ENCODE measurements at places on chromosomes 12 and 14. TPM values are rescaled to one million over a fixed set of nuclear protein-coding genes. Genes with fewer than 3 reads are reported as not detected.

- DNase-seq = no peak
Observed at GRCh38 chr14:99674776-99675381, 9.2 kb upstream of the CYP46A1 start.

DNA sequence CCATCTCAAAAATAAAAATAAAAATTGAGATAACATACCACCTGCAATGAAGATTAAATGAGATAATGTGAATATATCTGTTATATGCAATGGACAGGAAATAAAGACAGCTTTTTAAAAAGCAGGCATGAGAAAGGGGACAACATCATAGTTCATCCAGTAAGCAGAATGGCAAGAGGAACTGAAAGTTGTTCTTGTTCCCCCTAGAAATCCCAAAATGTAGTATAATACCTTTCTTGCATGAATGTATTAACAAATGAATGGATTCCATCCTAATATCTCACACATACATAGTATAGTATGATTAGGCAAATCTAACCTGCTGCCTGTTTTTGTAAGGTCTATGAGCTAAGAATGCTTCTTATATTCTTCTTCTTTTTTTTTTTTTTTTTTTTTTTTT lies 31.4 kb downstream of the FGD6 start:
- no peak for DNase-seq

Gene TBK1
- 22.8 TPM for total RNA-seq

DNA sequence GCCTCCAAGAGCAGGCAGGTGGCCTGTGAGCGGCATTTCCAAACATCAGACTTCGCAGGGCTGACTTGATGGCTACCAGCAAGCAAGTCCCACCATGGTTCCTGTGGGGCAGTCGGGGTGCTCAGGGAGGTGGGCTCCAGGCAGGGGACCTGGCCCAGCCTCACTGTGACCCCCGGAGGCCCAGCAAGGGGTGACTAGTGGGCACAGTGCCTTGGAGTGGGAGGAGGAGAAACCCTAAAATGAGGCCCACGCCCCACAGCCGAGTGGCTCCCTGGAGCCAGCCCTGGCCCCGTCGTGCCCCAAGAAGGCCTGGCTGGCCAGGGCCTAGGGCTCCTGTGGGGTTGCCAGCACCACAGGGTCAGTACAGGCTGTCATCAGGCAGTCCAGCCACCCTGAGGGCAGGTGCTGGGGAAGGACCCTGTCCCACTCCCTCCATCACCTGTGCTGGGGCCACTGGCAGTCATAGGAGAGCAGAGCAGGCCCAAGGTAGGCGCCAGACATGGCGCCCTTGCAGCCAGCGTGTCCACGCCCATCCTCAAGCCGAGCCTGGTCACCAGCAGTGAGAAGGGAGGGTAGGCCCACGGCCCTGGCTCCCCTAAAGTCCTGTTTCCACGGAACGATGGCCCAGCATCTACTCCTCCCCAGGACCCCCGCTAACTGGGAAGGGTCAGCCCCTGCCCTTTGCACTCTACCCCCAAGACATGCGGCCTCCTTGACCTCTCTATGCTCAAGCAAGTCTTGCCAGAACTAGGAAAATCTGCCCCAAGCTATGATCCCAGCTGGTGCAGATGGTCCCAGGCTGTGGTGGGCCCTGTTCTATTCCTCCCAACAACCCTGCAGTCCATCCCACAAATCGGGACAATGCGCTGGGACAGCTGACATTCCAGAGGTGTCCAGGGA lies 144.2 kb upstream of the C14orf180 start:
- DNase-seq = peak; percentile 81

Gene TEX52
- not detected for total RNA-seq

DNA sequence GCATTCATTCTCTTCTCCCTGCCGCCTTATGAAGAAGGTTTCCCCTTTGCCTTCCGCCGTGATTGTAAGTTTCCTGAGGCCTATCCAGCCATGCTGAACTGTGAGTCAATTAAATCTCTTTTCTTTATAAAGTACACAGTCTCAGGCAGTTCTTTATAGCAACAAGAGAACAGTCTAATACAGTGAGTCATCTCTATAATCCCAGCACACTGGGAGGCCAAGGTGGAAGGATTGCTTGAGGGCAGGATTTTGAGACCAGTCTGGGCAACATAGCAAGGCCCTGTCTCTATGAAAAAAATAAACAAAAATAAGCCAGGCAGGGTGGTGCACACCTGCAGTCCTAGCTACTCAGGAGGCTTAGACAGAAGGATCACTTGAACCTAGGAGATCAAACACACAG lies 259.9 kb downstream of the CEP128 start:
- no peak for DNase-seq

DNA sequence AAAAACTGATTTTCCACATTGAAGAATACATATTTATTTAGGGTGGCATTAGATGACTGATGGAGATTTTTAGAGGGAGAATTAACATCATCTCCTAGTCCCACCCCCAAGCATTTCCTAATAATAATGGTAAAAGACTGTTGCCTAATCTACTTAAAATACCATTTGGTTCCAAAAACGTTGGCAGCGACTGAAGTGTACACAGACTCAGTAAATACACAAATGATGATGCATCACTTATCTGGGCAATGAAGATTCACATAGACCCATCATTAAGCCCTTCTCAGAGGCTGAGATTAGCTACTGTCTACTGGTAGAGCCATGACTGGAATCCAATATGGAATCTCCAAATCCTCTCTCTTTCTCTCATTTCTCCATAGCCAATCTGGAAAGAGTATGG lies 18.2 kb downstream of the RTN1 start:
- no peak for DNase-seq

DNA sequence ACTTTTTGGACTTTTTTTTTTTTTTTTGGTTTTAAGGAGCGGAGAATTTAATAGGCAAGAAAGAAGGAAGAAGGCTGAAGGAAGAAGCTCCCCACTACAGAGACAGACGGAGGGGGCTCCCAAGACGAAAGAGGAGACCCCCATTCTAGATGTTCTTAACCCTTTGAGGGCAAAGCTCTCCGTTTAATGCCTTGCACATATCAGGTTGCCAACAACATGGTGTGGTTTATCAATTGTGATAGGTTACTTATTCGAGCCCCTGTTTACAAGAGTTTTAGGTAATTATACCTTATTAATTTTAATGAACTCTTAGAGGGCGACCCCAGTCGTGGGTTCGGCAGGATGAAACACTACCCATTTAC lies 1.2 kb upstream of the FBXO33 start:
- no peak for DNase-seq

Gene TMEM179
- 4.2 TPM for total RNA-seq

Gene E2F7
- total RNA-seq = not detected

DNA sequence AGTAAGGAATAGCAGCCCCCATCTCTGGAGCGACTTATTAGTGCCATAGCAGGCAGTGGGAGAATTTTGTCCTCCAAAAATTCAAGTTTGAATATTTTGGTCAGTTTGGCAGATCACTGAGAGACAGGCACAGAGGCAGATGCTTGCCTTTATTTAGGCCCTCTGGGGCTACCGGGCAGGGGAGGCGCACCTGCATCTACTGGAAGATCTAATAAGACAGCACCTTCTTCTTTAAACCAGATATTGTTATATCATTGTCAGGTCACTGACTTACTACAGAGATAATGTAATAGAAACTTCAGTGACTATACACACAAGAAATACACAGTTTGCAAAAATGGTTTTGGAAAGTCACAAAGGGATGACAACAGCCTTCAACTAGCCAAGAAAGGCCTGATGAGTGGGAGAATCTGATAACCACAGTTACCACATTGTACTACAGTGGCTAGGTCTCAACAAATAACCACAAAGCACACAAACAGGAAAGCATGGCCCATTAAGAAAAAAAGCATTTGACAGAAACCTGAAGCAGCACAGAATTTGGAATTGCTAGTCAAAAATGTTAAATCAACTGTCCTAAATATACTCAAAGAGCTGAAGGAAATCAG lies 56.8 kb downstream of the CDK17 start:
- no peak for DNase-seq

Gene FGD4
- total RNA-seq = 24.1 TPM

Gene OVCH1
- total RNA-seq = not detected

Gene HAL
- not detected for total RNA-seq

Gene PNN
- 22.0 TPM for total RNA-seq

DNA sequence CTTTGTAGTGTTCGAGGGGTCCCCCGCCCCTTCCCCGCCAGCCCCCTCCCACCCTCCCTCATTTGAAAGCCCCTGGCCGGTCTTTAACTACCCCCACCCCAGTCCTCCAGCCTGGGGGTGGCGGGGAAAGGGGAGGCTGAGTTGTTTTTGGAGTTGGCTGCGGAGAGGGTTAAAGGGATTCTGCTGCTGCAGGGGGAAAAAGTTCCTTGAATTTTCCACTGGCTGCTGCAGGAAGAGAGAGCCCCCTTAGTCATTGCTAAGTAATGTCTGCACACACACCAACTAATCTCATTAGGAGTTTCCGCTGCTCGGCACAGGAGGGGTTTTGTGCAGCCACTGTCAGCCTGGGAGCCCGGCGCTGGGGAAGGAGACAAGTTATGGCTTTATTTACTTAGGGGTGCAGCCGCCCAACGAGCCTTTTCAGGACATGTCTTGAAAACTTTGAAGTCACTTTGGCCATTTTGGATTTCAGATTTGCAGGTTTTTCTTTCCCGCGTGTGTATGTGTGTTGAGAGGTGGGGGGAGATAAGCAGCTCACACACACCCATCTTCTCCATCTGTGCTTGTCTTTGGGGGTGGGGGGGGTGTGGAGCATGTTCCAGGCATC lies 1.8 kb downstream of the ELK3 start:
- DNase-seq = no peak

Gene PPP4R4
- 0.83 TPM for total RNA-seq

GRCh38 chr12:48936379-48936979 lies 11.2 kb upstream of the FKBP11 start:
- DNase-seq = no peak

DNA sequence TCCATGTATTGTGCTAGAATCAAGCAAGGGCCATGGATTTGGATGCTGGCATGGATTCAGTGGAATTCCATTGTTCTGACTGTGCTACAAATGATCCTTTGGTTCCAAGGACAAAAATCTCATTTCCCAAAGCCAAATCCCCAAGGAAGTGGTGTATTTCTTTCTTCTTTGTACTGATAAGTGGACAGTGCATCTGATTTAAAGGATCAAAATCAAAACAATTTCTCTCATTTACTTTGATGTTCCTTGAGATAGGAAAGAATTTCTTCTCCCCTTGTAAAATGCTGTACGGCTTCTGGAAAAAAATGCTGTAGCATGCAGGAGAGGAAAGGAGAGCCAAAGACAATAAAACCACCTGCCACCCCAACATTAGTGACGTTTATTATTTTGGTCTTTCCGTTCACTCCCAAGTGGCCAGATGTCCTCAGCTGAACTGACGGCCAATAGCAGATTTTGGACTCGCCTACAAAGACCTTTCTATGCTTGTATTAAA lies 185.7 kb downstream of the PRKD1 start:
- no peak for DNase-seq
